ENCODE measurements at places on chromosomes 7 and 10.

DNA sequence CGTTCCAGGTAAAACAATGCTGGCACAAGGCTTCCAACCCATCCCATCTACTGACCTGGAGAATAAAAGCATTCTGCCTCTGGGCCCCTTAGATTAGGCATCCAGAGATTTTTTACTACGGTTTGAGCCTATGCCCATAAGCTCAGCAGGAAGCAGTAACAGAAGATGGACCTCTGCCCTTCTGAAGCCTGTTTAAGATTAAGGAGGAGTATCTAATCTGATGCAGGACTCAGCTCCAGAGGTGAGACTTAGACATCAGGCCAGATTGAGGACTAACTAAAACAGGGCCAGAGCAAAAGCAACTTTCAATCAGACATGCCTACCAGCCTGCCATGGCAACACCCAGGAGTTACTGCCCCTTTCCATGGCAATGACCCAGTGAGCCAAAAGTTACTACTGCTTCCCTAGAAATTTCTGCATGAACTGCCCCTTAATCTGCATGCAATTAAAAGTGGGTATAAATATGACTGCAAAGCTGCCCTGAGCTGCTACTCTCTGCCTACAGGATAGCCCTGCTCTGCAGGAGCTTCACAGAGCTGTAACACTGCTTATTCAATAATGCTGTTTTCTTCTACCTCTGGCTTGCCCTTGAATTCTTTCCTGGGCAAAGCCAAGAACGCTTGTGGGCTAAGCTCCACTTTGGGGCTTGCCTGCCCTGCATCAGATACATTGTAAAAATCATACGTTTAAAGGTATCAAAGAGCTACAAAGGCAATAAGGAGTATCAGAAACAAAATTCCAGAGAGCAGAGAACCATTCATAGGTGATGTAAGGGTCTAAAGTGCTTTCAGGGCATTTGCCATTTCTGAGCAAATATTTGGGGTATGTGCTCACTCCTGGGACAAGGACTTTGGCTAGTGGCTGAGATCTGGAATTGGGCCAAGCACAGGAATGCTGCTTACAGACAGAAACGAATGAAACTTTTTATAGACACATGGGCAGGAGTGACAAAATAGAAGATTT is 25.0 kb upstream of the CNNM1 start:
- no peak for DNase-seq

DNA sequence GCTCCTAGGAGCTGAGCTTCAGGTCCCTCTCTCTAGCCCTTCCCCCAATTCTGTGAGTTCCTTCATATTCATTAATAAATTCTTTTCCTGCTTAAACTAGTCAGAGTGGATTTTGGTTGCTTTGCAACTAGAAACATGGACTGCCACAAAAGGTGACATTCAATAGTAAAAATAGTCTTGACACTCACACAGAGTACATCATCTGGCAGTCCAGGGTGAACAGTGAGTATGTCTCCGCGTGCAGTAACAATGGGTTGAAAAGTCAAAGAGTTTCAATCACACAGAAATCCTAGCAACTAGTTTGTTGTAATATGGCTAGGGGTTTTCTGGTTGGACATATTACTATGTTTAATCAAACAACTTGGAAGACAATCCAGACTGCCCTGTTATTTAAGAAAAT is 168.8 kb upstream of the TBX20 start:
- no peak for DNase-seq

DNA sequence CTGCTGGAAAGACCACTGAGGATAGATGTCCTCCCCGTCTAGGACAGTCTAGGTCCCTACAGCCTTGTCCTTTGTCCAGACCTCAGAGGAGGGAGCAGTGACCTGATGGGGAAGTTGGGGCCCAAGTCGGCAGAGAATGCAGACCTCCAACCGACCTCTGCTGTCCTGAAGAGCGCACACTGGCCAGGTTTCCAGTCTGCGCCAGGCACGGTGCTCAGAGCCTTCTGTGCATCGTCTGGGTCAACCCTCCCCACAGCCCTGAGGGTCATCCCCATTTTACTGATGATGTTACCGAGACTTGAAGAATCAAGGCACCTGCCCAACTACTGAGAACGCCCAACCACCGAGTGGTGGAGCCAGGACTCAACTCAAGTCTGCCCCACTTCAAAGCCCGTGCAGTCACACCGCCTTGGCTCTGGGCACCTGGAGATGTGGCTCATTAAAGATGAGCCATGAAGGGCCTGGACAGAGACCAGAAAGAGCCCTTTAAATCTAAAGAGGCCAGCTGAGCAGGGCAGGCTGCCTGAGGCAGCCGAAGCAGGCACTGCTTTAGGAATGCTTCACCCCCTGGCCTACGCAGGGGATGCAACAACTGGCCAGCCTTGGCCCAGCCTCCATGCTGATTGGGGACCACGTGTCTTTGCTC is 4.4 kb downstream of the ITPRIP start:
- DNase-seq = no peak

GRCh38 chr7:134778941-134779740 is at the start of gene CALD1:
TSS of gene CALD1 (plus strand) at chr7:134779634. CDS start at chr7:134867734, 88,100 bp downstream.
- peak; percentile 14 for DNase-seq

DNA sequence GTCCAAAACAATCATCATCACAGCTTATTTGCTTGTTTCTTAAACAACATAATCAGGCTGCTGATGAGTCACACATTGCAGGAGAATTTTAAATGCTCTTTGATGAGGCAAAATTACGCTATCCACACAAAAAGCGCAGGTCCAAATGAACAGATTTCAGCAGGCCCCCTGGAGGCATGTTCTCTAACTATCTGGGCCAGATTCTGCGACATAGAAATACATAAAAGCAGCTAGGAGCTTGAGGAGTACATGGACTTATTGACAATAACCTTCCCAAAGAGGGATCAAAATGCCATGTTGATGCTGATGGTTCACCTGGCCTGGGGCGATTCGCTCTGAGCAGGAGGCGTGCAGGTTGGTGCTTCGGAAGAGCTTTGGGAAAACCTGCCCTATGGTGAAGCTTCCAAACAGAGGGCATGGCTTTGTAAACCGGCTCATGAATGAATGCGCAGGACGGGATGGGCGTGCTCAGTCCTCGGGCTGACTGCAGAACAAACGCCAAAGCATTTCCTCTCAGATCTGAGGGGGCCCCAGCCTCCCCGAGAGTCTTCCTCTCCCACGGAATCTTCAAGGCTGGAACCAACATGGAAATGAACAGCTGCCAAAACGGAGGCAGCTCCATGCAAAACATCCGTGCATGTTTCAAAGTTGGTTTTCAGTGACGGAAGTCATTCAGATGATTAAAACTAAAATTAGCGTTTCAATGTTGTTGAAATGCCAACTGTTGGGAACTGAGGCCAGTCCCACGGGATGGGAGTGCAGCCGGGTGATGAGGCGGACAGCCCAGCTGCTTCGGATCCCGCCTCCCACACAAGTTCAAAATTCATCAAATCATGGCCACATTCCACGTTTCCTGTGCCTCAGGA is 179.6 kb downstream of the TCERG1L start:
- no peak for DNase-seq

GRCh38 chr10:46264737-46265368 is 21.9 kb upstream of the ANTXRL start:
- no peak for DNase-seq

- no peak for DNase-seq
These were observed 47.4 kb downstream of the PRPF18 start for GRCh38 chr10:13634207-13634606.

DNA sequence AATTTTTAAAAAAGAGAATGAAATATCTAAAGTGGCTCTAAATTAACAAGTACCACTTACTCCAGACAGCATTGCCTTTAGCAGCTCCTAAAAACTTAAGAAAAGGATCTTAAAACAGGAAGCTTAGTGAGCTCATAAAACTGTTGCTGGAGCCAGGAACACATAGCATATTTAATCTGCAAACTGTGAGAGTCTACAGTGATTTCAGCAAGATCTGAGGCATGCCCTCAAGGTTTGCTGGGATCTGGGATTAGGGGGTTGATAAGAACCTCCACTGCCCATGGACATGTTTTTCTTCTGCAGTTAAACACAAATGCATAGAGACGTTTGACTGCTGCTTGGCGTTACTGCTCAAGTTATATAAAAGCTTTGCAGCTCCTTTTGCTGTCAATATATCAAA is 3.8 kb downstream of the GLI3 start:
- DNase-seq = no peak

DNA sequence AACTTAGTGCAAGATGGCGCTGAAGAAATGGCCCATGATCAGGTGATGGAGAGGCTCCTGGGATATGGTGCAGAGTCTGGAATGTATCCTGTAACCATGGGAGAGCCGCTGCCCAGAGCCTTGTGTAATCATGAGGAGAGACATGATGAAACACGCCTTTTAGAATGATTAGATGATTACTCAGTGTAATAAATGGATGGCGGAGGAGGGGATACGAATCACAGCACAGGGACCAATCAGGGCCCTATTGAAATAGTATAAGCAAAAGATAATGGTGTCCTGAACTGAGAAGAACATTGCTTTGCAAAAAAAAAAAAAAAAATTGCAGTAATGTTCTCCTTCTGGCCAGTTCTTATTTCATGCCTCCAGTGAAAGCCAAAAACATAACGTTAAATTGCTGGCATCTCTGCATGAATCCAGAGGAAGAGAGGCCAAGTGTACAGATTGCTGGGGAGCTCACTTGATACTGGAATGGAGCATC is 668.5 kb upstream of the AUTS2 start:
- no peak for DNase-seq

GRCh38 chr7:28329661-28330363 is 82.5 kb upstream of the CREB5 start:
- DNase-seq = no peak

- DNase-seq = no peak
These were observed 180.2 kb downstream of the PRKCQ start for GRCh38 chr10:6399879-6400278.

DNA sequence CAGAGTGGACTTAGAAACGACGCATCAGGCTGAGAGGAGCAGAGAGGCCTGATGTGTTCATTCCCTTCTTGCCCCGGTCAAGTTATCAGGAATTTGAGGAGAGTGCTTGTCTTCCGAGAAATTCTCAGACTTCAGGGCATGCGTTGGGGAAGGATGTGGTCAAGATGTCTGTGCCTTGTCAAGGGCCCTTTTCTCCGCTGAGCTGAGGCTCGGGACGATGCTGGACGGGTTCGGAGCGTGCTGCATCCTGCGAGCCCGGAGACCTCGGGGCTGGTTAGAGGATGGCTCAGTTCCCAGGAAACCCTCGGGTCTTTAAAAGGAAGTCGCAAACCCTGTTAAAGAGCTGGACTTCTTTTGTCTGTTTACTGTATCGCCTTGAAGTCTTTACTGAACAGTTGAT is 325.4 kb downstream of the ADARB2 start:
- no peak for DNase-seq

- no peak for DNase-seq
These were observed 10.0 kb downstream of the AOC1 start for GRCh38 chr7:150862356-150862755.

GRCh38 chr7:5396542-5396941 is 27.1 kb downstream of the TNRC18 start:
- DNase-seq = no peak

DNA sequence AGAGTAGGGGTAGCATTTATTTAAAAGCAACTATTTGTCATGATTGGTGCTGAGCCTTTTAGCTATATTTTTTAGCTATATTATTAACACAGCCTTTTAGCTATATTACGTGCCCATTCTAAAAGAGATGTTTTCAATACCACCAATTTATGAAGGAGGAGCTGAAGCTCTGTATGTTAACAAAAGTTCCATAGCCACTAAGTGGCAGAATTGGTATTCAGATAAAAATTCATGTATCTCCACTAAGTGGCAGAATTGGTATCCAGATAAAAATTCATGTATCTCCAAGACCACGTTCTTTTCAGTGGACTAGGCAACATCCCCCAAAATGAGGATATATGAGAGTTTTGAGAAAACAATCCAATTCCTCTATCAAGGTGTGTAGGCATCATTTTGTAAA is 268.6 kb downstream of the HGF start:
- no peak for DNase-seq

Measured in amygdala (tissue), 56 donors.